Trophoblast cell (in vitro differentiated cells and primary cell): ENCODE measurements at places on chromosomes 5 and 9.
A peak's percentile ranks its signal among the peaks of the same experiment; 100 is the strongest.

DNA sequence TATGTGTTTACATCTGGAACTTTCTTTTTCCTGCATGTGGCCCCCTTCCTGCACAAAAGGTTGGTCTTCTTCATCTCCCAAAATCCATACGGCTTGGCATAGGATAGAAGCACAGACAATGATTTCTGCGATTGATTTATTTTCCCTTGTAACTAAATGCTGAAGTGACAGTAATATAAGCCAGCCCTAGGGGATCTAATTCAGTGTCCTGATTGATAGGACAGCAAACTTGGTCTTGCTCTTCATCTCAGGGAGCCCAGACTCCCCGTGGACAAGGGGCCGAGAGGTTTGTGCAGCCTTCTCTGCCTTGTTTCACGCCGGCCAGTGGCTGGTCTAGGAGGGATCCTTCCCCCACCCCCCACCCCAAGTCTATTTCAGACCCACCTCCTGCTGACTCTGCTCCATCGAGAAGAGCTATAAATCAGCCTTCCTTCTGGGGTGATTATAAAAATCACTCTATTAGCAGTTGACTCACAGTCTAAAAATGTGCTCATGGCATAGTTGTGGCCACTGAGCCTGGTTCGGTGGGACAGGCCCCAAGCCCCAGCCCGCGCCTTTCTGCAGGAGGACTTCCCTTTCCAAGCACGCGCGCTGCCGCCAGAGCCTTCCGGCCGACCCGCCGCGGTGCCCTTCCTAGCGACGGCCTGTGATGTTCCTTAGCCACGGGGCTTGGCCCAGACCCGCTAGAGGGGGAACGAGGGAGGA, 89.8 kb upstream of the COL5A1 start:
- no peak overlapping the region for H3K4me3 ChIP-seq
- peaks cover 46% of the 10 kb centered on the region for H3K4me1 ChIP-seq
- H3K27ac ChIP-seq, result peak overlapping the region; percentile 74
- H3K36me3 ChIP-seq, result no peaks in the 10 kb centered on the region
- H3K27me3 ChIP-seq, result no peaks in the 10 kb centered on the region

DNA sequence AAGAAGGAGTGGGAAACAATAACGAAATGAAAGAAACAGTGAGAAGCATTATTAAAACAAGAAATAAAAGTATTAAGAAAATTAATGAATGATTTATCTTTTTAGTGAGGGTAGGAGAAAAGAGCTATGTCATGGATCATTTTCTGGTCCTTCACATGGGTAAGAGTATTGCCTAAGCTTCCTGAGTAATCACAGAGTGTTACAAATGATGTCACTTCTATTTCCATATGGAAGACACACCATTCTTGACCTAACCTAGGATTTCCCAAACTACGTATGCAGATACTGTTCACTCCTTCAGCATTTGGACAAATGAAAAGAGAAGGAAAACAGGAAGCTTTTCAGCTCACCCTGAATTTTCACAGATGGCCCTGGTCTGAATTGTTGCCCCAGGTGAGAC, 3.3 kb upstream of the TSLP start:
- H3K27me3 ChIP-seq, result peaks cover 16% of the 10 kb centered on the region
- no peak overlapping the region for H3K4me3 ChIP-seq
- peaks cover 5% of the 10 kb centered on the region for H3K4me1 ChIP-seq

GRCh38 chr5:111144352-111144930, 52.3 kb downstream of the WDR36 start:
- no peaks in the 10 kb centered on the region for H3K36me3 ChIP-seq
- H3K4me1 ChIP-seq, result no peaks in the 10 kb centered on the region
- H3K27me3 ChIP-seq, result no peaks in the 10 kb centered on the region
- H3K4me3 ChIP-seq, result no peak overlapping the region

DNA sequence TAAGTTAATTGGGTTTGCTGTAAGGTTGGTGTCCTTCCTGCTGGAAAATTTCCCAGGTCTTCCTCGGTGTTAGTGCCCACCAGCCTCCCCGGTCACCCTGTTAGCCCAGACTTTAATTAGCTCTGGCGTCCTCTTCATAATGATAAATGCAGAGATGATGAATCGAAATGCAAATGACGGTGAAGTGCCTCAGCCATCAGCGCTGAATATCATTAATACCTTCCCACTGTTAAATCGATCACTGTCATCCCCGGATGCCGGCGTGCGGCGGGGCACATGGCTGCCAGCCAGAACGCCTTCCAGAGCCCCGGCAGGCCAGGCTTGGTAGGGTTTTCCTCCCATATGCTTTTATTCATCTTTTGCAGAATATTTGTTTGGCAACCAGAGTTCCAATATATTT, 204.5 kb downstream of the IRX2 start:
- no peak overlapping the region for H3K27ac ChIP-seq
- H3K4me1 ChIP-seq, result no peaks in the 10 kb centered on the region
- H3K4me3 ChIP-seq, result no peak overlapping the region

DNA sequence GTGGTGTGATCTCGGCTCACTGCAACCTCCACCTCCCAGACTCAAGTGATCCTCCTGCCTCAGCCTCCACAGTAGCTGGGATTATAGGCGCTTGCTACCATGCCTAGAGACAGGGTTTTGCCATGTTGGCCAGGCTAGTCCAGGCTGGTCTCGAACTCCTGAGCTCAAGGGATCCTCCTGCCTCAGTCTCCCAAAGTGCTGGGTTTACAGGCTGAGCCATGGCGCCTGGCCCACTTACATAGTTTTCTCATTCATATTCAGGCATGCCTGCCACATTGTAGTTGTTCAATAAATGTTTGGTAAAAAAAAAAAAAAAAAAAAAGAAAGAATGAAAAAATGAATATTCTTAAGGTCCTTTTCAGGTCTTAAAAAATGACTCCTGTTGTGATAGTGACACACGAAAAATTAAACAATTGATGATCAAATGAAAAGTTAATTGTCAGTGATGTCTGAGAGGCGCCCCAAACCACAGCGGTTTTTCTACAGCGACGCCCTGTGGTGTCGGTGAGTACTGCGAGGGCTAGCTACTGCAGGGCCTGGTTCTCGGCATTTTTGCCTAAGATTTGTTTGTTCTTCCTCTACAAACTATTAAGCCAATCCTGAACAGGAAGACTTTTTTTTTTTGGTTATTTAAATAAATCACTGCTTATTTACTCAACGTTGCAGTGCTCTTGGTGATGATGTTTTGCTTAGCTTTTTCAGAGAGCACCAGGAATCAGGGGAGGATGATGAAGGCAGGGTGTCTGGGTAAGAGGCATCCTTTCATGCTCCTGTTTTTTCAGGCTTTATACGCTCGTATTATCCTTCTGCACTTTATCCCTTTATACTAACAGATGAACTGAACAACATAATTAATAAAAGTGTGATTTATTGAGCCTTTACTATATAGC, 67.0 kb upstream of the DPYSL3 start:
- no peak overlapping the region for H3K27ac ChIP-seq
- no peak for DNase-seq
- H3K4me3 ChIP-seq, result no peak overlapping the region
- no peaks in the 10 kb centered on the region for H3K27me3 ChIP-seq
- no peaks in the 10 kb centered on the region for H3K36me3 ChIP-seq
- H3K4me1 ChIP-seq, result no peaks in the 10 kb centered on the region

DNA sequence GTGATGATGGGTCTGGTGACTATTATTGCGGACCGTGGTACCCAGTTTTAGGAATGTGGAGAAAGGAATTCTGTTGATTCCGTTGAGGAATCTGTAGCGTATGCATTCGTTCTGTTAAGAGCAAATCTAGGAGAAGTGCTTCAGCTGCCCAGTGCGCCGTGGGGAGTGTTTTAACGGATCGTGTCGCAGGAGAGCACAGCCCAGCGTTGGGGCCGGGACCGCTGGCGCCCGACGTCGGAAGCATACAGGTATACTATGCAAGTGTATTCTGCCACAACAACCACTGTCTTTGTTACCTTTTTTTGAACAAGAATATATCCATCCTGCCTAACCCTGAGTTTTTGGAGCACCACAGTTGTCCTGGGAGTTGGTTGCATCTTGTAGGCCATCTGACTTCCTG, 42.7 kb downstream of the TENT4A start:
- H3K4me3 ChIP-seq, result no peak overlapping the region
- peaks cover 19% of the 10 kb centered on the region for H3K4me1 ChIP-seq
- no peaks in the 10 kb centered on the region for H3K27me3 ChIP-seq
- peaks cover 49% of the 10 kb centered on the region for H3K36me3 ChIP-seq

- DNase-seq, result no peak
- H3K27me3 ChIP-seq, result no peaks in the 10 kb centered on the region
- no peak overlapping the region for H3K27ac ChIP-seq
- H3K36me3 ChIP-seq, result no peaks in the 10 kb centered on the region
- no peak overlapping the region for H3K4me3 ChIP-seq
Observed at GRCh38 chr5:130067364-130067763, 163.1 kb downstream of the CHSY3 start.

DNA sequence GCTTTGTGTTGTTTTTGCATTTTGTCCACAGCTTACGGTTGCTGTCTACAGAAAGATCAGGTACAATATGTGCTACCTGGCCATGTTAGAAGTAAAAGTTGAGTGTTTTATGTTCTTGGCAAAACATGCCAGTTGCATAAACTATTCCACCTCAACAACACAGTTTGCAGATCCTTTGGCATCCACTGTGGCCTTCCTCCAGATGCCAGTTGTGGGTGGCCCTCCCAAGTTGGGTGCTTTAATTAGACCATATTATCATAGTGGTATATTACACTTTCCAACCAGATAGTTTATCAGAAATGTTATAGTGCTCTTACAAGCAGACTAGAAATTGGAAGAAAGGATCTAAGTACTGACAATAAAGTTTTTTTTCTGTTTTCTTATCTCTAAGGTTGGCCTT, 386.9 kb upstream of the KCNN2 start:
- no peaks in the 10 kb centered on the region for H3K36me3 ChIP-seq
- H3K27ac ChIP-seq, result no peak overlapping the region
- H3K27me3 ChIP-seq, result no peaks in the 10 kb centered on the region
- H3K4me3 ChIP-seq, result no peak overlapping the region
- no peak for DNase-seq
- H3K4me1 ChIP-seq, result no peaks in the 10 kb centered on the region

DNA sequence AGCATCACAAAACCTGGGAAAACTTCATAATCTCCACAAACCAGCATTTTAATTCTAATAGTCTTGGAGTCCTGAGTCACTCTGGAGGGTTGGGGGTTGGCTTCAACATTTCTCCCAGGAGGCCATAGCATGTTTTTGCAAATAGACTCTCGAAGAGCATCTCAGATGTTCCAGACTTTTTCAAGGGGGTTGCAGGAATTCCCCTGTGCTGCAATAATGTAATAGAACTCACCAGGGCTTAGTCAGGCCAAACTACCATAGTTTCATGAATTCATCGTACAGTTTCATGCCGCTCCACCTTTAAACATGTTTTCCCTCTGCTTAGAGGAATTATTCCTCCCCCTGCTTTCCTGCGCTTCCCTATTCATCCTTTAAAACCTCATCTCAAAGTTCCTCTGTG, 499.5 kb upstream of the KLF4 start:
- H3K36me3 ChIP-seq, result no peaks in the 10 kb centered on the region
- no peaks in the 10 kb centered on the region for H3K4me1 ChIP-seq
- DNase-seq, result no peak
- no peaks in the 10 kb centered on the region for H3K27me3 ChIP-seq
- H3K27ac ChIP-seq, result no peak overlapping the region

DNA sequence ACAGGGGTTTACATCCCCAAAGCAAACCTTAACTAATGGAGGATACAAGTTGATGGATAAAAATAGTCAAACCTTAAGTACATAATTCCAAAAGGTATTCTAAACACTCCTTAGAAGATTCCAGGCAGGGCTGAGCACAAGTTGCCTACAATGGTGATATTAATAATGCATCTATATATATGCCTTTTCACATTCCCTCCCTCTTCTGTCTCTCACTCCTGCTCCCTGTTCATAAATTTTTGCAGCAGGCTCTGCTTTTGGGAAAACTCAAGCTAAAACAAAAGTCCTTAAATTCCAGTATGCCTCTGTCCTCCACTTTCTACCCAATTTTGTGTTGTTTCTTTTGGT, 139.4 kb upstream of the CDKN2B start:
- H3K4me1 ChIP-seq, result peaks cover 4% of the 10 kb centered on the region
- no peak for DNase-seq
- no peak overlapping the region for H3K27ac ChIP-seq
- H3K4me3 ChIP-seq, result no peak overlapping the region
- H3K36me3 ChIP-seq, result no peaks in the 10 kb centered on the region

- H3K36me3 ChIP-seq, result no peaks in the 10 kb centered on the region
- H3K4me3 ChIP-seq, result no peak overlapping the region
- no peaks in the 10 kb centered on the region for H3K27me3 ChIP-seq
- no peaks in the 10 kb centered on the region for H3K4me1 ChIP-seq
- H3K27ac ChIP-seq, result no peak overlapping the region
- DNase-seq, result no peak
Observed at GRCh38 chr9:78278177-78278777, 18.6 kb upstream of the PSAT1 start.

GRCh38 chr5:177330991-177331842, 19.5 kb upstream of the MXD3 start:
- peaks cover 68% of the 10 kb centered on the region for H3K36me3 ChIP-seq
- H3K4me1 ChIP-seq, result no peaks in the 10 kb centered on the region
- H3K4me3 ChIP-seq, result no peak overlapping the region
- DNase-seq, result no peak
- H3K27me3 ChIP-seq, result no peaks in the 10 kb centered on the region

DNA sequence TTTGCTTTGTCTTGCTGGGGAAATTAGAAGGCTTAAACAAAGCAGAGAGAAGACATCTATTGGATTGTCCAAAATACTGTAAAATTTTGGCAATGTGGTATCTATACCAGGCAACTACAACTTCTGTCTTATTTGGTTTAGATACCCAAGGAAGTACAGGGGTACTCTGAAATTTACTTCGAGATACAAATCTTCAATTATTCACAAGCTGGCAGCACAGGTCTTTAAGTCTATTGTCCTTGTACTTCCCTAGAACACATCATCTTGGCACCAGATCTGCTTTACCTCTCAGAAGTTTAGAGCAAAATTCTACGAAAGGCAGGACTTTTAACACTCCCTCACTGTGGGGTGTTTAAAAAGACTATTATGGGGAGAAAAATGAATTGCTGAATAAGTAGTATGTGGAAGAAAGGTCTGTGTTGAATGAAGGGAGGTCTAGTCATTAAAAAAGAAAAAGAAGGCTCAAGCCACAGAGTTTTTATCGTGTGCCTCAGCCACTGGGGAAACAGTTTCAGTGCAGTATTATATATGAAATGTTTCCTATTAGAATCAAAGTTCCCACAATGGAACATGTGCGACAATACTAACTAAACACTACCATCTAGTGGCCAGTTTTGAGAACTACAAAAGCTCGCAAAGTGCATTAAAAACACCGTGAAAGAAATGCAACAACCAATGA, 93.7 kb downstream of the PDE4D start:
- H3K36me3 ChIP-seq, result no peaks in the 10 kb centered on the region
- peaks cover 2% of the 10 kb centered on the region for H3K4me1 ChIP-seq
- H3K27ac ChIP-seq, result no peak overlapping the region

DNA sequence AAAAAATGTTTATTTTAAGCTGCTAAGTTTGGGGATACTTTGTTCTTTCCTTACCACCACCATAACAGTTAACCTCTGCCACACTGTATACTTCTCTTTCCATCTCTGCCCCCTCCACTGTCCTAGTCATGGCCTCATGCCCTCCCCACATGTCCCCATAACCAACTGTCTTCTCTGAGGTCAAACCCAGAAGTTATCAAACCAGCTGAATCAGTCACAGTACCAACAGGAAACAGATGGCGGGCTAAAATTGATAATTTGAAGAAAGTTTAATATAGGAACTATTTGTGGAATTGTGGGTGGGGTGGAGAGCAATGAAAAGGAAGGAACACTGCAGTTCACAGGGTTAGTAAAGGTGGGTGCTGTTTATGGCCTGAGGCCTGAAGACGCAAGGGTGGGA, 5.7 kb upstream of the DCTN4 start:
- no peak overlapping the region for H3K4me3 ChIP-seq
- H3K4me1 ChIP-seq, result no peaks in the 10 kb centered on the region
- DNase-seq, result no peak
- H3K36me3 ChIP-seq, result no peaks in the 10 kb centered on the region
